ENCODE measurements at places on chromosomes 5 and 9. TPM values are rescaled to one million over a fixed set of nuclear protein-coding genes. Genes with fewer than 3 reads are reported as not detected.

ST6GALNAC6 gene
- total RNA-seq: 113 TPM

SNCAIP gene
- not detected for total RNA-seq

TMEM215 gene
- not detected for total RNA-seq

ZNF483 gene
- 13.5 TPM for total RNA-seq

AQP7 gene
- total RNA-seq: 0.88 TPM

GABRG2 gene
- total RNA-seq: not detected

GRCh38 chr9:20361229-20361628 lies 261.1 kb downstream of the MLLT3 start:
- H3K36me3 ChIP-seq: no peaks in the 10 kb centered on the region
- H3K4me1 ChIP-seq: peaks cover 8% of the 10 kb centered on the region
- no peak overlapping the region for H3K27ac ChIP-seq

DNA sequence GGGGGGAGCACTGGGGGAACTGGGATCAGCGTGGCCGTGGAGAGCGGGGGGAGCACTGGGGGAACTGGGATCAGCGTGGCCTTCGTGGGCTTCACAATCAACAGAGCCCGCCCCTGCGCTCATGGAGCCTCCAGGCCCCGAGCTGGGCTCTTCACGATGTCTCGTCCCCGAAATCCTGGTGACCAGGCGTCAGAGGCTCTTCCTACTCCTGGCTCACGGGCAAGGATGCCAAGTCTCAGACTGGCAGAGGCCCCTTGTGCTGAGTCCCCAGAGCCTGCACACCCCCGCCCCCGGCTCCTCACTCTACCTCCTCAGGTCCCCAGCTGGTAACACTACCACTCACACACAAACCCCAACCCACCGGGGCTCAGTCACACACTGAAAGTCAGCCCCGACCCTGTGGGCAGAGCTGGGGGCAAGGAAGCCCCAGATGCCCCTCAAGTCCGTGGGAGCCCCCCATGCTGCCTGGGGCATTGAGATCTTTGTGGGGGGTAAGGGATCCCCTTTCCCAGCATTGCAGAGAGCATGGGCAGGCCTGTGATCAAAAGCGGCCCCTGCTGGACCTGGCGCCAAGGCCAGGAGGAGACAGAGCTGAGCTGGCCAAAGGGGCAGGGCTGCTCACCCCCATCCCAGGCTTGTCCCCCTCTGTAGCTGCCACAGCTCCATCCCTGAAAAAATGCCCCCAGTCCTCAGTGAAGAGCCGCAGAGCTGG lies 26.7 kb downstream of the LHX3 start:
- no peak overlapping the region for H3K27ac ChIP-seq
- no peaks in the 10 kb centered on the region for H3K4me1 ChIP-seq
- no peak overlapping the region for H3K4me3 ChIP-seq

- H3K4me1 ChIP-seq: peaks cover 62% of the 10 kb centered on the region
- peak; percentile 15 for DNase-seq
- peak overlapping the region; percentile 98 for H3K27ac ChIP-seq
- no peak overlapping the region for H3K4me3 ChIP-seq
- peaks cover 2% of the 10 kb centered on the region for H3K36me3 ChIP-seq
Observed at GRCh38 chr9:130129432-130130061, 42.7 kb upstream of the NCS1 start.

- DNase-seq: no peak
- no peak overlapping the region for H3K27ac ChIP-seq
- no peaks in the 10 kb centered on the region for H3K4me1 ChIP-seq
- no peaks in the 10 kb centered on the region for H3K27me3 ChIP-seq
- H3K4me3 ChIP-seq: no peak overlapping the region
Observed at GRCh38 chr9:113823421-113823820, 52.7 kb upstream of the ZNF618 start.

GRCh38 chr9:79263628-79264027 lies 308.1 kb upstream of the TLE4 start:
- no peaks in the 10 kb centered on the region for H3K36me3 ChIP-seq
- H3K27me3 ChIP-seq: no peaks in the 10 kb centered on the region
- H3K4me3 ChIP-seq: no peak overlapping the region
- no peaks in the 10 kb centered on the region for H3K4me1 ChIP-seq
- DNase-seq: no peak

DNA sequence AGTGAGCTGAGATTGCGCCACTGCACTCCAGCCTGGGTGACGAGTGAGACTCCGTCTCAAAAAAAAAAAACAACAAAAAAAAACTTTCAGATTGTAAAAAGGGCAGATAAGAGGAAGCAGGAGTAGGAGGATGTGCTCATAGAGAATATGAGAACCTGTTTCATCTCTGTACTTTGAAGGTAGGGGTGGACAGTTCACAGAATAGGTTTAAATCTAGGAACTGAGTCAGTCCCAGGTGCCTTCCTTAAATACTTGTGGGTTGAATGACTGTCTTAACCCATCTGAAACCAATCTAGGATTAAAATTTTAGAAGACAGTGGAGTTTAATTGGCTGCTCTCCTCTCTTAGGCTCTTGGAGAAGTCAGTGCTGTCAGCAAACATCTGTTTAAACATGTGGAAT lies 12.4 kb downstream of the POLK start:
- peaks cover 15% of the 10 kb centered on the region for H3K4me1 ChIP-seq
- H3K4me3 ChIP-seq: no peak overlapping the region
- H3K27ac ChIP-seq: no peak overlapping the region
- H3K36me3 ChIP-seq: peaks cover under 1% of the 10 kb centered on the region

GRCh38 chr9:127586537-127586936 lies 25.5 kb upstream of the STXBP1 start:
- peak; percentile 27 for DNase-seq
- H3K4me3 ChIP-seq: no peak overlapping the region
- no peaks in the 10 kb centered on the region for H3K4me1 ChIP-seq
- H3K36me3 ChIP-seq: peaks cover 2% of the 10 kb centered on the region
- no peak overlapping the region for H3K27ac ChIP-seq

DNA sequence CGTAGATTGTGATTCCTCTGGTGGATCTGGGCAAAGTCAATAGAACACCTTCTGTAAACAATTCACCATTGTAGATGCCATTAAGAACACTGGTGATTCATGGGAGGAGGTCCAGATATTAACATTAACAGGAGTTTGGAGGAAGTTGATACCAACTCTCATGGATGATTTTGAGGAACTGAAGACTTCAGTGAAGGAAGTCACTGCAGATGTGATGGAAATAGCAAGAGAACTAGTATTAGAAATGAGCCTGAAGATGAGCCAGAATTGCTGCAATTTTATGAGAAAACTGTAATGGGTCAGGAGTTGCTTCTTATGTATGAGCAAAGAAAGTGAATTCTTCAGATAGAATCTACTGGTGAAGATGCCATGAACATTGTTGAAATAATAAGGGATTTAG lies 26.9 kb downstream of the TCERG1 start:
- no peaks in the 10 kb centered on the region for H3K27me3 ChIP-seq
- no peak overlapping the region for H3K4me3 ChIP-seq
- no peaks in the 10 kb centered on the region for H3K36me3 ChIP-seq

DNA sequence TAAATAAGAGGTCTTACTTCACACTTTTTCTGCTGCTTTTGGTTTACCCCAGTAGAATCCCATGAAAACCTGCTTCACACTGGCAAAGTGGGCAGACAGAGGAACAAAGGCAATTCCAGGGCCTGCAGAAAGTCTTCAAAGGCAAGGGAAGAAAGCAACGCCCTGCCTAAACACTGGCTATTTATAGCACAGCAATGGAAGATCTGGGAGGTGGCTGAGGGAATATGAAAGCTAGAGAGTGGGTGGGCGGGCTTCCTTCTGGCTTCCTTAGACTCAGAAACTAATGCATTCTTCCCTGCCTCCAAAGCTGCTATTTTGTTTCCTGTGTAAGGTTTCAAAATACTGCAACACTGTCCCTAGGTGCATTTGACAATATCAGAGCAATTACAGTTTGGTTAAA lies 46.8 kb downstream of the ELAVL2 start:
- no peak overlapping the region for H3K27ac ChIP-seq
- H3K27me3 ChIP-seq: no peaks in the 10 kb centered on the region
- no peak for DNase-seq
- no peak overlapping the region for H3K4me3 ChIP-seq

DNA sequence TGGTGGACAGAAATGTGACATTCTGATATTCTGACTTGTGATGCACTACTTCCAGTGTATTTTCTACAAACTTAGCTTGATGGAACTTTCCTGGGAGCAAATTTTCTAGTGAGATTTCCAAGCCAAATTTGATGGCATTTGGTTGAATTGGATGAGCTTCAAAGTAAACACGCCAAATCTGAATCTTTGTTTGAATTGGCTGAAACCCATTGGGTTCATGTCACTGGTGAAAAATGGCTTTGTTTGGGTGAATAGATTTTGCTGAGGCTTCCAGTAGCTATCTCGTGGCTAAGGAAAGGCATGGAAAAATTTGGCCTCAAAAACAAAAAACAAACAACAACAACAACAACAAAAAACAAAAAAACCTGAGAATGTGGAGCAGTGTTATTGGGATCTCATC lies 271.1 kb upstream of the RPS23 start:
- no peak overlapping the region for H3K27ac ChIP-seq
- H3K36me3 ChIP-seq: no peaks in the 10 kb centered on the region
- no peak overlapping the region for H3K4me3 ChIP-seq
- H3K4me1 ChIP-seq: no peaks in the 10 kb centered on the region

DNA sequence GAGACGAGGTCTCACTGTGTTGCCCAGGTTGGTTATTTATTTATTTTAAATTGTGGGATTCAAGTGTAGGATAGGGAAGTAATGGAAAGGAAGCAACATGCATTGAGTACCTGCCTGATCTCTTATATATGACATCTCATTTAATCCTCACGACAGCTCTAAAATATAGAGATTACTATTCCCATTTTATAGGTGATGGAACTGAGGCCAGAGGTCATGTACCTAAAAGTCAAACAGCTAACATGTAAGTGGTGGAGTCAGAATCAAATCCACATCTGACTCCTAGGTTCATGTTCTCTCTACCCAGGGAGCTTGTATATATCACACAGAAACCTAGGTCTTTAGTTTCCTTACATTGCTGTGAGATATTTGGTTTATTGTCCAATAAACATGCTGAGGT lies 26.1 kb upstream of the MATR3 start:
- H3K36me3 ChIP-seq: no peaks in the 10 kb centered on the region
- no peak overlapping the region for H3K27ac ChIP-seq
- no peaks in the 10 kb centered on the region for H3K4me1 ChIP-seq
- H3K4me3 ChIP-seq: no peak overlapping the region

- H3K27ac ChIP-seq: no peak overlapping the region
- no peak for DNase-seq
- no peak overlapping the region for H3K4me3 ChIP-seq
- peaks cover 8% of the 10 kb centered on the region for H3K27me3 ChIP-seq
Observed at GRCh38 chr9:88087906-88088305, 50.4 kb downstream of the SPATA31C2 start.

GRCh38 chr5:18772475-18772874 lies 1138.2 kb downstream of the TAF11L14 start:
- no peak for DNase-seq
- no peaks in the 10 kb centered on the region for H3K36me3 ChIP-seq
- H3K4me1 ChIP-seq: no peaks in the 10 kb centered on the region
- H3K27me3 ChIP-seq: no peaks in the 10 kb centered on the region
- H3K27ac ChIP-seq: no peak overlapping the region

GRCh38 chr5:64040490-64040889 lies 78.2 kb upstream of the HTR1A start:
- H3K4me1 ChIP-seq: no peaks in the 10 kb centered on the region
- no peak overlapping the region for H3K27ac ChIP-seq
- no peaks in the 10 kb centered on the region for H3K36me3 ChIP-seq
- no peaks in the 10 kb centered on the region for H3K27me3 ChIP-seq
- no peak overlapping the region for H3K4me3 ChIP-seq

All from T-cell (primary cell).